Stimulated activated CD4-positive, alpha-beta T cell treated with anti-CD3 and anti-CD28 coated beads, Interleukin-4, amount 100 ng/mL, for 24 hours (primary cell): ENCODE measurements at places on chromosomes 13 and 19.

DNA sequence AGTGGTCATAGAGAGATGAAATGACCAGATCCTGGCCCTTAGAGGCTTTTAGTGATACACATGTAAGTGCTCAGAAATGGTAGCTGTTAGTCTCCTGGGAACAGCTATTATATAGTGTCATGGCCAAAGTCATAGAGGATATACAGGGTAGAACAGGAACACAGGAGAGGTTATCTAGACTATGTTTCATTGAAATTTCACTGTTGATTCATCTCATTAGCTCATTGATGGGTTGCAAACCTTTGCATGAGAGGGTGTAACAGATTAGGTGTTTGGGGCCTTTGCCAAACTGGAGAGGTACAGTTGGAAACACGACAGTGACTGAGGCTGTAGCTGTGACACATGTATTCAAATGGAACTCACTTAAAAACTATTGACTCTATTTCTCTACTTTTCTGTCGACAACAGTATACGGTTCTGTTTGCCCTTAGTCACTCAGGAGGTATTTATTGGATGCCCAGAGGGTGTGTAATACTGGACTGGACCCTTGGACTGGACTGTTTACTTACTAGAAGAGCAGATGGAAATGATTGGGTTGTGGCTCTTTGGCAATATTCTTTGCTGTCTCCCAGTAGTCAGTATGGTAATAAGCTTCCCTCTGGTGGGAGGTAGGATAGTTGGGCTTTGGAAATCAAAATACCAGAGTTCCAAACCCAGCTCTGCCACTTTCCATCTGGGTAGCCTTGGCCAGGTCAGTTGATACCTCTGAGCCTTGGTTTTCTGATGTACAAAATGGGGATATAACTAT is 29.8 kb downstream of the ARHGAP35 start:
- no peak for DNase-seq

DNA sequence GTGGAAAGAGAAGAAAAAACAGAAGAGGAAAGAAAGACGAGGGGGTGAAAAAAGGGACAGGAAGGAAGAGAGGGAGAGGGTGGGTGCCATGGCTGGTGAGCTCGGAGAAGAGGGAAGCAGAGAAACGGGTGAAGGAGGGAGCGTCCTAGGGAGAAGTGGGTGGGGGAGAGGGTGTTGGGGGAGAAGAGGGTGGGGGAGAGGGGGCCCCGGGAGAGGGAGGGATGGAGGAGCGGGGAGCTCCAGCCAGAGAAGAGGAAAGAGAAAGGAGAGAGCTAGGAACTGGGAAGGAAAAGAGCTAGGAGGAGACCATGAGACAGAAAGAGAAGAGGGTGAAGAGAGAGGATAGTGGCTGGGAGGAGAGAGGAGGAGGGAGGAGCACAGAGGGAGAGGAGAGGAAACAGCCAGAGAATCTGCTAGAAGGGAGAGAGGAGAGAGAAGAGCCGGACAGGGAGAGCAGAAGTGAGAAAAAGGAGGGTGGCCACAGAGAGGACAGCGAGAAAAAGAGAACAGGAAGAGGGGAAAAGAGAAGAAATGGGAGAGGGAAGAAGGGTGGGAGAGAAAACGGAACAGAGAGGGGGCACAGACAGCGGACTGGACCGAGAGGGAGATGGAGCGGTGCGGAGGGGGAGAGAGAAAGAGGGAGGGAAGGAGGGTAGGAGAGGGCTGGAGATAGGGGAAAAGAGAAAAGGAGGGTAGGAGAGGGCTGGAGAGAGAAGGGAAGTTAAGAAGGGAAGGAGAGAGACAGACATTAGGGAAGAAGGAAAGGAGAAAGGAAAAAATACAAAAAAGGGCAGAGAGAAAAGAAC is 11.9 kb upstream of the GARIN5A start:
- DNase-seq = no peak

DNA sequence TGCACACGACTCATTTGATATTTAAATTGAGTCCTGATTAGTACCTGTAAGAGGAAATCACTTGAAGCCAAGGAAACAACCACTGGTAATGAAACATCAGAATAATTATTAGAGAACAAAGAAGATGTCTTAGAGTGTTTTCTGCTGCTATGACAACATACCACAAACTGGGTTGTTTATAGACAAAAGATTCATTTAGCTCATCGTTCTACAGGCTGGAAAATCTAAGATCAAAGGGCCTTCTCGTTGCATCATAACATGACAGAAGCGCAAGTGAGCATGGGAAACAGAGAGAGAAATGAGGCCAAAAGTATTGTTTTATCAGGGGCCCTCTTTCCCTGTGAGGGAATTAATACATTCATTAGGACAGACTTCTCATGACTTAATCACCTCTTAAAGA is 1024.0 kb upstream of the PCDH9 start:
- DNase-seq = no peak

DNA sequence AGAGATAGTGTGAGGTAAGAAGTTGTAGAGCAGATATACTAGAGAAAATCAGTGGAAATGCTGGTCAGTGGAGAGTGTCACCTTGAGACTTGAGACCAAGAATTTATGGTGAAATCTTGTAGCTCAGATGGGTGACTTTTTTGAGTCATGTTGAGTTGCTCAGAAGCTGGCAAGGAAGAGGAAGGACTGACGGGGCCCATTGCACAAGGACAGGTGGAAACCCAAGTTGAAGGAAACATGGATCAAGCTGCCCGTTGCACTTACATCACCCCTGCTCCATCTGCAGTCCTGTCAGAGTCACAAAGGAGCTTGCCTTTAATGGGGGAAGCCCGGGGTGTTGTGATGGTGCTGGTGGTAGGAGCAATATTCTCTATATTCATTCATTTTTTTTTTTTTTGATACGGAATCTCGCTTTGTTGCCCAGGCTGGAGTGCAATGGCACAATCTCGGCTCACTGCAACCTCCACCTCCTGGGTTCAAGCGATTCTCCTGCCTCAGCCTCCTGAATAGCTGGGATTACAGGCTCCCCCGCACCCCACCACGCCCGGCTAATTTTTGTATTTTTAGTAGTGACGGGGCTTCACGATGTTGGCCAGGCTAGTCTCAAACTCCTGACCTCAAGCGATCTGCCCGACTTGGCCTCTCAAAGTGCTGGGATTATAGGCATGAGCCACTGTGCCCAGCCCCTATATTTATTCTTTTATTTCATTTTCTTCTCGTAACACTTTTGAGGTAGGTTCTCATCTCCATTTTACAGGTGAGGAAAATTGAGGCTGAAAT is 27.4 kb downstream of the UBAC2 start:
- no peak for DNase-seq

GRCh38 chr19:1354970-1355567 is 28.6 kb upstream of the NDUFS7 start:
- no peak for DNase-seq

DNA sequence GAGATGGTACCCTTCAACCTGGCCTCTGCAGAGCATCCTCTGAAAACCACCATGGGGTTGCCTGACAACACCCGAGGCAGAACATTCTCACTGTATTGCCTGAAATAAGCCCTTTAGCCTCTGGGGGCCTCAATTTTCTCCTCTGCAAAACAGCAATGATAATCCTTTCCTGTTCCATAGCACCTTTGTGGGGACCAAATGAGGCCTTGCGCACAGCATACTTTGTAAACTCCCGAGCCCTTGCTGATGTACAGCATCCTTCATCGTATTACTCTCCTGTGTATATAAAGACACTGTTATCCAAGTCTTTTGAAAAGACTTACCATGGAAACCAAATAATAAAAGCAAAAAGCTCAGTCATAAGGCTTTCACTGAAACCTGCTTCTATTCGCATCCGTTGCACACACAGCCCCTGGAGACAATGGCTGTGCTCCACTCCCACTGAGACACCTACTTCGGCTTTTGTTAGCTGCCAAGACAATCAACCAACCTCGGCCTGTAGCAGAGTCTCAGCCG is 276.0 kb downstream of the FOXO1 start:
- no peak for DNase-seq

GRCh38 chr13:36038785-36039555 is 92.2 kb downstream of the DCLK1 start:
- DNase-seq = no peak

GRCh38 chr19:12095111-12095790 is 30.7 kb downstream of the ZNF844 start:
- DNase-seq = no peak

DNA sequence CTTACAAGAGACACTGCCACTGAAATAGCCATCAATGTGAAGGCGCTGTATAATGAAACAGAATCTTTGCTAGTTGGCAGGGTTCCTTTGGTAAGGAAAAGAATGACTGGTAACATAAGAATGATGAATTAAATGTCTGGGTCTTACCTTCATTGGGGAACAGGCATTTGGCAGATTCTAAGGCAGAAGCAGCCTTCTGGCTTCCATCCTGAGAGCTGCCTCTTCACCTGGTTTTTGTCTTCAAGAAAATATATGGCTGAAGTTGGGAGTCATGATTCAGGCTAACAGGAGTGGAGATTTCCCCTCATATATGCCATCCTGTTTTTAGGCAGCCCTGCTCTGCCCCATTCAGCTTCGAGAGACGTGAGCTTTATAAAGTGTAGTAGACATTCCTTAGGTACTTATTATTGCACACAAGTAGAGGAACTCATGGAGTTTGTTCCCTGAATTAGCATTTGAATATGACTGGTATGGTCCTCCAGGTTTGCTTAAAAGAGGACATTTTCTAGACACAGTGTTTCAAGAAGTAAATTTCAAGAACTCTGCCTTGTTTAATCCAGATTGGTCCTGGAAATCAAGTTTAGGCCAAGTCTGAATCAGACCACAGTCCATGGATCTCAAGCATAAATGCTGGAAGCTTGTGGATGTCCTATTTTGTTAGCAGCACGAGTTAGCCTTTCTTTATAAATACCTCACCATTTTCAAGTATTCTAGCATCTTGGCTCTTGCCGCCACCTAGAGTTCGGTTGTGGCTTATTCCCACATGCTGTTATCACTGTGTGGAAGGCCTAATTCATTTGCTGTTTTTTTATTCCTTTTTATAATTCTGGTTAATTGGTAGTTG is 56.2 kb upstream of the AKAP11 start:
- no peak for DNase-seq

DNA sequence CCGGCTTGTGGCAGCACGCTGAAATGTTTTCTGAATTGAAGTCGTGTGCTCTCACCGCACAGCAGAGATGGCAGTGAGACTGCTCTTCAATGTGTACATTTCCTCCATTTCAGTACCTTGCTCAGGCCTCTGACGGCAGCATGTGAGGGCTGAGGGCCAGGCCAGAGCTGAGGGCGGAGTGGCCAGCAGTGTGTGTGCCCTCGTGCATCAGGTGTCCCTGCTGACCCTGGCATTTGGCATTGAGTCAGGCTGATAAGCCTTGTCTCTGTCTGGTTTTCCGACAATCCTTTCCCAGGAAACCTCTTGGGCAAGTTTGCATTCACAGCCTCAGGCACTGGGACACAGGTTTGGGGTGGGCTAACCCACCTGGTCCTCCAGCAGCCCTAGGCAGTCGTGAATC is 62.3 kb downstream of the EFNB2 start:
- DNase-seq = no peak

- DNase-seq = no peak
Observed at GRCh38 chr13:36903925-36904595, 16.0 kb downstream of the SMAD9 start.

- DNase-seq = no peak
Observed at GRCh38 chr13:53198017-53198416, 169.4 kb downstream of the OLFM4 start.

DNA sequence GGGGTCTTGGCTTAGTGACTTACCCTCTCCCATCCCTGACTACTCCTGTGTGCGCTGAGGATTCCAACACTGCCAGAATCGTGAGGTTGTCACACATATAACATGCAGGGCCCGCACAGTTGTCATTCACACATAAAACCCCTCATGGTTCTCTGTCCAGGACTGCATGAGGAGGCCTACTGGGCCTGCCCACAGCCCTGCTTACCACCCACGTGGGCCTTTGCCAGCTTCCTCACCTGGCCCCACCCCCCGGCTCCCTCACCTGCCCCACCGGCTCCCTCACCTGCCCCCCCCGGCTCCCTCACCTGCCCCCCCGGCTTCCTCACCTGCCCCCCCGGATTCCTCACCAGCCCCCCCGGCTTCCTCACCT is 197.2 kb downstream of the TEX29 start:
- DNase-seq = no peak

DNA sequence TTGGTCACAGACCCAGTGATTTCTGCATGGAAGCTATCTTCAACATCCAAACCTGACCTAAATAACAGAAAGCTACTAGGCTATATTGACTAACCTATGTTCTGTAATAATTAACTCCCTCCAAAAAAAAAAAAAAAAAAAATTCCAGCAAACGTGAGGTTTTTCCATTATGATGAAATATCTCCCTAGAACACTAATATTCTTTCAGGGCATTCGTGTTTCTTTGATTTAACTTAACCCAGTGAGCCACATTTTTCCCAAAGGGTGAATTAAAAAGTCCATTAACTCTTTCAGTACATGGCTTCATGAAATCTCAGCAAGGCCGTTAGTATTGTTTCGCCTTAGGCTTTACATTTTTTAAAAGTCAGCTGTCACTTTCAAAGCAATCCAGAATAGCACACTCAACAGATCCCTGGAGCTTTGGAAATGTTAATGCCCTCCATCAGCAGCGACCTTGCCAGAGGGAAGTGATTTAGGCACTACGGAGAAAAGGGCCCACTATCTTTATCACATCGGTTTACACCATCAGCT is 175.8 kb downstream of the DCT start:
- no peak for DNase-seq

- DNase-seq = no peak
Observed at GRCh38 chr13:25489238-25489637, 117.5 kb downstream of the ATP8A2 start.

- peak; percentile 55 for DNase-seq
Observed at GRCh38 chr19:45403781-45404556, 900 bp downstream of the PPP1R13L start.

DNA sequence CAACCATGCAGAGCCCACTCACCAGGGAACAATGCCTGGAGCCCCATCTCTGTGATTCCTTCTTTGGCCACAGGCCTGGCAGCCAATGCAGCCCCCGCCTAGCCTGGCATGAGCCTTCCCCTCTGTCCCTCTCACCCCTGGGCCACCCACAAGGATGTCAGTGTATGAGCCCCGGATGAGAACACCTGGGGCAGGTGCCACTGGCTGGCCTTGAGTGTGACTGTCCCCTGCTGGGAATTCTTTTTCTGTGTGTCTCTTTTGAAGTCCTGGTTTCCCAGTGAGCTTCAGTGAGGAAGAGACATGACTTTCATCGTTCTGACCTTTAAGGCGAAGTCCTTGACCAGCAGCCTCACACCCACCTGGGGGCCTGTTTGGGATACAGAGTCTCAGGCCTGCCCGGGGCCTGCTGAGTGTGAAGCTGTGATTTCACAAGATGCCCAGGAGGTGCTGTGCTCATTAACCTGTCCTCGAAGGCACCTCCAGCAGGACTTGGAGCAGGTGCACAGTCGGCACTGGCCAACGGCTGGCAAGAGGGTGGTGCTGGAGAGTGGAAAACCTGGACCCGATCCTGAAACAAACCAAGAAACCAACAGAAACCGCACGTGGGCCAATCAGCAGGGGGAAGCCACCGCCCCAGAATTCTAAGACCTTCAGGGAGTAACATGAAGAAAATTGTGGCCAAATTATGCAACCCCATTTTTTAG is 27.4 kb upstream of the SPACA7 start:
- no peak for DNase-seq

DNA sequence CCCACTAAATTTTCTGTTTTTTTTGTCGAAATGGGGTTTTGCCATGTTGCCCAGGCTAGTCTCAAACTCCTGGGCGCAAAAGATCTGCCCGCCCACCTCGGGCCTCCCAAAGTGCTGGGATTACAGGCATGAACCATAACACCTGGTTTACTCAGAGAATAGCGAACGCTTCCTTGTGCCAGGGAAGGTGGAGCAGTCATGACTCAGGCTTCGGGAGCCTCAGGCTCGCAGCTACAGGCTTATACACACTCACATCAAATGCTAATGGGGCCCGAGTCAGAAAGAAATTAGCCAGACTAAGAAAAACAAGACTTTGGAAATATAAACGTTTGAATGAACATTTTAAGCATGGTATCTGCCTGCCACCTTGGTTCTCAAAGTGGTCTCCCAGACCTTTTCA is 11.0 kb upstream of the TPT1 start:
- no peak for DNase-seq
